ENCODE measurements at places on chromosomes 5 and 9.

DNA sequence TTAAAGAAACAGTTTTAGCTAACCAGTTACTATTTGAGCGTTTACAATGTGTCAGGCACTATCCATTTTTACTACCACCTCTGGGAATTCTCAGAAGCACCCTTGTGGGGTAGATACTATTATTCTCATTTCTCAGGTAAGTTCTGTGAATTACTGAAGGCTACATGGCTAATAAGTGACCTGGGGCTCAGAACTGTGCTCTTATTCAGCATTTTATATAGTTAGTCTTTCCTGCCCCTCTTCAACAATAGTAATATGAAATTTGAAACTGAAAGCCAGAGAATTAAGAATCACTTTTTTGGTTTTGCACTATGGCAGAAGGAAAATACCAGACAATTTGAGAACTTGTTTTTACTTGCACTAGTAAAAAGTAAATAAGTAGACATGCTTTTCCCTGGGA, 11.8 kb downstream of the ELL2 start:
- DNase-seq = no peak

- no peak for DNase-seq
Measured at GRCh38 chr5:106874974-106875373, 795.8 kb downstream of the EFNA5 start.

DNA sequence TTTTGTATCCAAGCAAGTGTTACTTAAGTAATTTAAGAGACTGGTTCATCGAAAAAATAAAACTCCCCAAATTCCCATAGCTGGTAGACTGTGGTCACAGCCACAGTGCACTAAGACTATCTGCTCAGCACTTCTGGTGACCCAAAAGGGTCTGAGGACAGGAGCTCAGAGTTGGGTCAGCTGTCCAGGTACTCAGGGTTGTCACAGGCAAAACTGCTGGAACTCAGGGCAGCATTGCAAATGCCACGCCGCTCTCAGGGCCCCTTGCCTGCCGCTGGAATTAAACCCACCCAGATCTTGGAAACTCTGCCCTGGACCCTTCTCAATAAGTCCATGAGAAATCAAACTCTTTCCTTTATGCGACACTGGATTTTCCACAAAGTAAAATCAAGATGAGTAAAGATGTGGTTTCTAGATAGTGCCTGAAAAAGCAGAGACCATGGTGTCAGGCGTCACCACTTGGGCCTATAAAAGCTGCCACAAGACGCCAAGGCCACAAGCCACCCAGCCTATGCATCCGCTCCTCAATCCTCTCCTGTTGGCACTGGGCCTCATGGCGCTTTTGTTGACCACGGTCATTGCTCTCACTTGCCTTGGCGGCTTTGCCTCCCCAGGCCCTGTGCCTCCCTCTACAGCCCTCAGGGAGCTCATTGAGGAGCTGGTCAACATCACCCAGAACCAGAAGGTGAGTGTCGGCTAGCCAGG, at the start of gene IL13:
IL13 (plus strand) TSS at position 498 of the 705 bp plus-strand sequence; CDS start at position 512, 14 bp downstream.
- DNase-seq = no peak

GRCh38 chr5:177462021-177462670, 11.3 kb downstream of the DBN1 start:
- DNase-seq = peak; percentile 50

- DNase-seq = no peak
Measured at GRCh38 chr5:135458356-135458755, 6.2 kb upstream of the TIFAB start.

DNA sequence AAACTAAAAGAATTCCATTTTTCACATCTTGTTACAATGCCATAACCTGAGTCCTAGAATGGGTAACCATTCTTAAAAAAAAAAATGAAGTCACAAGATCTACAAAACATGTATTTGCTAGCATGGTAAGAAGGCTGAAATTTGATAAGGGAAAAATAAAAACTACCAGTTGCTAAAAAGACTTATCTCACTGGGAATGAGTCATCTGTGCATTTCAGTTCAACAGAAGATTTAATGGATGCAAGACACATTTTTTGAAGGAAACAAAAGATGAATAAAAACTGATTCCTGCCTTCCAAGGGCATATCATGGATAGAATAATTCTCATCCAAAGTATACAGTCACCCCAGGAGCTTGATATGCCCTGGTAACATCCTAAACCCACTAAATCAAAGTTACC, 47.2 kb downstream of the SGTB start:
- no peak for DNase-seq

- no peak for DNase-seq
Measured at GRCh38 chr5:128109138-128109537, 25.6 kb downstream of the SLC12A2 start.

DNA sequence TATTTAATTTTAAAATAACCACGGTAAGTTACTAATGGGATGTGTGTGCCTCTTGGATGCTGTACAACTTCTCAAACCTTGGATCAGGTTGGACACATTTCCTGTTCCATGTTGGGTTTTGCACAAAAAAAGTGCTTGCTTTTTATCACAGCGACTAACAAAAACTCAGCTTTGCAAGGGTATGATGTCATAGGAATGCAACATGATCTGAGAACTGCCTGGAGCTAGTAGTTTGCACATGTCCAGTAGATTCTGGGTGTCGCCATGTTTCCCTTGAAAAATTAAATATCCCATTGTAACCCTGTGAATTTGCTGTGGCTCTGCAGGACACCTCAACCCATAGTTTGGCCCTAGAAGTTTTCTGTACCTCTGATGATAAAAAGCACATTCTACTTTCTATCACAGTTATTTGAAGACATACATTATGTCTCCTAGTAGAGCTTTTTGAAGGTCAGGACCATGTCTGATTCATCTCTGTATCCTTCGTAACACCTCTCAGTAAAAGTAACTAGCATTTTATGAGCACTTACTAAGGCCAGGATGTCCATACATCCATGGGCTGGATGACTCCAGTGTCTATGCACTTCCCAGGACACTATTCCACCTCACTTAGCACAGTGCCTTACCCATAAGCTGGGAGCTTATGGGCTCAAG, 11.5 kb upstream of the FRMPD1 start:
- no peak for DNase-seq

DNA sequence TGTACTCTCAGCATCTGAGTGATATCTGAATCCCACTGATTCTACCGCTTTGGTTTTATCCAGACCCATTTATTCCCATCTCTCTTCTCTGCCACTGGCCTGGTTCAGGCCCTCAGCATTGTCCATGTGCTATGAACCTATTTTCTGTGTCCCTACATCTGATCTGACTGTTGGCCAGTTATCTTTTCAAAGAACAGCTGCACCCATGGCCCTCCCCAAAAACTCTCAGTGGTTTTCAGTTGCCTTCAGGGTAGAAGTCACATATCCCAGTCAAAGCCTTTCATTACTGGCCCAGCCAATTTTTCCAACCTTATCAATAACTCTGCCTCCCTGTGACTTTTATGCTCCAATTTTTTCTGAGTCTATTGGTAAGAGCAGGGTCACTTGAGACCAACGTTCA, 297.0 kb downstream of the TRIM32 start:
- no peak for DNase-seq

GRCh38 chr5:126360467-126360866, 62.7 kb upstream of the GRAMD2B start:
- no peak for DNase-seq

GRCh38 chr5:136484808-136485325, 119.5 kb upstream of the TRPC7 start:
- DNase-seq = no peak

DNA sequence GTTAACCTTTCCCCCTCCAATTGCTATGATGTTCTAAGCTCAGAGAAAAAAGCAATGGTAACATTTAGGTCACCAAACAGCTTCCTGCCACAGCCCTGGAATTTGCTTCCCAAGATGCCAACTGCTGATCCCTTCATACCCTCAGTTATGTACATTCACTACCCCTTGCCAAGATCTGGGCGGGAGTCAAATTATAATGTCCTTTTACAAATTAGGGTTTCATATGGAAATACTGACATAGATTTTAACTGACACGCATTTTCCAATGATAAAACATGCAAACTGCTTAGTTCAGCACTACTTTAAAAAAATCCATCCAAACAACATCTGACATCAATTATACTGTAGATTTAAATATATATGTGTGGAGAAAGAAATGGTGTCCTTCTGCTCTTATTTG, 5.0 kb downstream of the LOX start:
- DNase-seq = no peak

DNA sequence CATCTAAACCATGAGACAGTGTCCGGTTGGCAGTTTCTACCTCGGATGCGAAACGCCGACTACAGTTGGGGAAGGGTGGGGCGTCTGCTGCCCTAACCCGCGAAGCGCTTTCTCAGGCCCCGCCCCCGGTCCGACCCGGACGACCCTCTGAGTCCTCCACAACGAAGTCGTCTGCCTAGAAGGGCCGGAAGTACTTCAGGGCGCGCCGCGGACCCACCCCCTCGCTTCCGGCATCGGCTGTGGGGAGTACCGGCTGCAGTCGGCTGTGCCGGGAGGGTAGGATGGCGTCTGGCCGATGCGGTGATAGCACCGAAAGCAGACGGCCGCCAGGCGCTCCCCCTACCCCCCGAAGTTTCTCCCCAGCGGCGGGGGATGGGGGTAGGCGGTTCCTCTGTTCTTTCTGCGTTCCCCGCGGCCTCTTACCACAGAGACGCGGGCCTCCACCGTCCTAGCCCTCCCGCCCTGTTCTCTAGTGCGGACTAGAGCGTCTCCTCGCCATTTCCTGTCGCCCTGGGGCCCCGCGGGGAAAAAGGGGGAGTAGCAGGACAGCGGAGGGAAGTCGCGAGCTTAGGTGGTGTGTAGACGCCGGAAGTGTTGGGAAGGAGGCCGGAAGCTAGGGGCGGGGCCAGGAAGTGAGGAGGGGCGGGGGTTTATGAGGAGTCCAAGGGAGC, at the start of gene TRIM41:
TRIM41 (plus strand) TSS at position 224 of the 671 bp plus-strand sequence. CDS start 719 bp downstream, outside the sequence.
- DNase-seq = peak; percentile 99

GRCh38 chr5:131994533-131995226, 16.8 kb downstream of the ACSL6 start:
- DNase-seq = no peak

DNA sequence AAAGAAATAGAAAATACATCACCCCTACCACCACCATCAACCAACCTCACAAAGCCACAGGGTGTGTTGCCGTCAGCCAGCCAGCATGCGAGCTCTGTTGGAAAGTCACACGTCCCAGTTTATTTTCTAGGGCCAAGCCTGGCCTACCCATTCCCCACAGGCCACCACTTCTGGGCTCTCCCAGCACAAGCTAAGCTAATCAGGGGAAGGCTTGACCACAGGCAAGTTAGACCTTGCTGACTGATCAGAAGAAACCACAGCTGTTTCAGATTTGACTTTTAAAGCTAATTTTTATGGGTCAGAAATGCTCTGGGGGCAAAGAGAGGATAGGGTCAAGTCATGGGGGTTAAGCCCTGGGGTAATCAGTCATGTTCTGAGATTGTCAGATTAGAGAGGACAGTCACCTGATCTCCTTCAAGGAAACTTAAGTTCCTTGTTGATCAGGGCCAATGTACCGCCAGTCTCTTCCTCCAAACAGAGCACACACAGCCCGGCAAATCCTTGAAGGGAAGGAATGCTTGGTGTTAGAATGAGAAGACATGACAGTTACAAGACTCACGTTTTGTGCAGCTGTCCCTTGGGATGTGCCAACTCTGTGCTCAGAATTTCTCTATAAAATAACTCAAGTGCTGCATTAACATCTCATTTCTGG, 7.6 kb downstream of the SHB start:
- no peak for DNase-seq

DNA sequence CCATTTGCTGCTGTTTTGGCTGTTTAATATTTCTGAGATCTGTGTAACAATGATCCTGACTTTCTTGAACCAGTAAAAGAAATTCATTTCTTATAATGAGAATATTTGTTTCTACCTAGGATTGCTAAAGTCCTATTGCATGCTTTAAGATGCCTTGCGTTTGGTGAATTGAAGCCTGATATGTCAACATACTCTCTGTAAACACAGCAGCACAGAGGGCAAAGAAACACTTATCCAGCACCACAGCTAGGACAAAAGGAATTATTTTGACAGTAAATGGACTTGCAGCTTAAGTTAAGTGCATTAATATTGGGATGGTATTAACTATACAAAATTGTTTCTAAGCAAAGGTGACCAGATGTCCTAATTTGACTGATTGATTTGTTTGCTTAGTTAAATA, 2031.2 kb upstream of the CDH6 start:
- DNase-seq = no peak

GRCh38 chr5:95152535-95152934, 132.4 kb downstream of the MCTP1 start:
- DNase-seq = no peak

DNA sequence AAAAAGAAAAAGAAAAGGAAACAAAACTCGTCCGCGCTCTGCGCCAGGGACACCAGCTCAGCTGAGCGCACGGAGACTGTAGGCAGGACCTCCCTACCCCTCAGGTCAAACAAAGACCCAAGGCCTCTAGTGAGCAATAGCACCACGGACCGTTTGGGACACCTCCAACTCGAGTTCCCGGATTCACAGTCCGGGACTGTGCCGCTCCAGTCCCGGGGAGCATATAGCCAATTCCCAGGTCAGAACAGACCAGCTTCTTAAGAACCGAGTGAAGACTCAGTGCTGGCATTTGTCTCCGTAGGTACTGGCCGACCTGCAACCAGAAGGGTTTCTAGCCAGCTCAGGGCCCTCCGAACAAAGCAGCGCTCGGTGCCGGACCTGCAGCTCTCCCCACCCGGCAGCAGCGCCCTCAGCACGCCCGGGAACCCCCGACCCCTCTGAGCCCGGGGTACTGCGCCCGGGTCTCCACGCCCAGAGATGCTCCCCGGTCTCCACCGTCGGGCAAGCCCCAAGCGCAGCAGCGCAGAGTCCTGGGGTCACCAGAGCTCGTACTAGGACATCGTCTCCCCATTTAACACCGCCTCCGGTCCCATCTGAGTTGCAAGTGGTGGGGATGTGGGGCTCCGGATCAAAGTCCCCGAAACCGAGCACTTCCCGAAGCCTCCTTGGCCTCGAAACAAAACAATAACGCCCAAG, 591 bp downstream of the ABCA1 start:
- DNase-seq = peak; percentile 33

GRCh38 chr9:120366644-120367019, 213.3 kb downstream of the CDK5RAP2 start:
- no peak for DNase-seq

- no peak for DNase-seq
Measured at GRCh38 chr5:59745415-59745863, 148.1 kb downstream of the PDE4D start.

- no peak for DNase-seq
Measured at GRCh38 chr9:25709941-25710340, 31.7 kb upstream of the TUSC1 start.

Data from common myeloid progenitor, CD34-positive (primary cell).